ENCODE measurements at places on chromosomes 16 and 17.

- DNase-seq, result no peak
Observed at GRCh38 chr17:19311016-19311415, 51.5 kb downstream of the B9D1 start.

DNA sequence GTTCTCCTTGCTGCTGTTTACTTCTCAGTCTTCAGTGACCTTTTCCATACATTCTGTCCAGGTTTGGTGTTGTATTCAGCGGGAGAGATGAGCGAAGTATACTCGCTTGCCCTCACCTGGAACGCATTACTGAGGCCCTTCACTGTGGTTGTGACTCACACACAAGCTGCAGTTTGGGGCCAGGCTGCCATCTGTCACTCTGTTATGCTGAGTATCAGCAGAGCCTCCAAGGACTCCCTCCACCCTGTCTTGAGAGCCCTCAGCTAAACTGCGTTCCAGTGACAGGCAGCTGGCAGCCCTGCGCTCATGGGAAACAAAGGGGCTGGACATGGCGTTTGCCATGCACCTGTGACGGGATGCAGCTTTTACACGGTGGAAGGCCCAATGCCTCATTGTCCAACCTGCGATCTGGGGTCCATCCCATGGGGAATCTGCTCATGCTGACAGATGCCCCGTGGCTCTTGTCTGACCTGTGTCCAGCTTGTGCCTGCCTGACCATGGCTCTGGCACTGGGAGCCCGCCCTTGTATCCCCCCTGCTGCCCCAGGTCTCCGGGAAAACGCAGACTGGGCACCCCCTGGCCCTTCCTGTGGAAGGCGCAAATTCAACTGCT, 6.5 kb upstream of the ZNF778 start:
- DNase-seq, result no peak

DNA sequence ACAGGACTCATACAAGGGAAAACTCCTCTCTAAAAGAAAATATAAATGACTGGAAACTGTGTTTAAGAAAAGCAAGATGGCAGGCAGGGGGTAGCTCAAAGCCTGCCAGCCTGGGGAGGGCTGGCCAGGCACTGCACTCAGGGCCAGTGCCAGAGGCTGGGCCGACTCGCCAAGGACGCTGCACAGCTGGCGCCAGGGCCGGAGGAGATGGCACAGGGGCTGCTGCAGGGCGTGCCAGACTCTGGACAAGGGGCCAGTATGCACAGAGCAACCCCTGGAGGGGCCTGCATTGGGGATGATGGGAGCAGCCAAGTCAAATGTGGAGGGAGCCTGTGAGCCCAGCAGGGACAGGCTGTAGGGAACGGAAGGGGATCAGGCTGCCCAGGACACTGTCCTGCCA, 4.0 kb downstream of the PKMYT1 start:
- no peak for DNase-seq

- DNase-seq, result no peak
Observed at GRCh38 chr17:46151762-46152161, 41.5 kb downstream of the KANSL1 start.
